ENCODE measurements at places on chromosomes 5 and 9. TPM values are rescaled to one million over a fixed set of nuclear protein-coding genes. Genes with fewer than 3 reads are reported as not detected.

DNA sequence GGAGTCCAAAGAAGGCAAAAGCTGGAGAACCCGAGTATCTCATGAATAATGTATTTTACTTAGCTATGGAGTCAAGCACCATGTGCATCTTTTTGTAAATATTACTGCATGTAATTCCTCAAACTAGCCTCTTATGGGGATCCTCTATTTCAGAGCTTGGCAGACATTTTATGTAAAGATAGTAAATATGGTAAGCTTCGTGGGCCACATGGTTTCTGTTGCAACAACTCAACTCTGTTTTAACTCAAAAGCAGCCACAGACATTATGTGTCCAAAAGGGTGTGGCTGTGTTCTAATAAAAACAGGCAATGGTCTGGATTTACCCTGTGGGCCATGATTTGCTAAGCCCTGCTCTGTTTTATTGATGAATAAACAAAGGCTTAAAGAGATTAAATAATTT, 17.3 kb downstream of the DAPK1 start:
- DNase-seq = no peak

GRCh38 chr9:20494035-20494434, 128.3 kb downstream of the MLLT3 start:
- DNase-seq = no peak

DNA sequence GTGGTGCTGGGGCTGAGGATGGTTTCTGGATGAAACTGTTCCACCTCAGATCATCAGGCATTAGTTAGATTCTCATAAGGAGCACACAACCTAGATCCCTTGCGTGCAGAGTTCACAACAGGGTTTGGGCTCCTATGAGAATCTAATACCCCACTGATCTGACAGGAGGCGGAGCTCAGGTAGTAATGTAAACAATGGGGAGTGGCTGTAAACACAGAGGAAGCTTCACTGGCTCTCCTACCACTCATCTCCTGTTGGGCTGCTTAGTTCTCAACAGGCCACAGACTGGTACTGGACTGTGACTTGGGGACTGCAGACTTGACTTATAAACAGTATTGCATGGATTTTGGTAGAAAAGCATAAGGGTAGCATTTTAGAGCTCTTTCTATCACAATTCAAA, 870.7 kb upstream of the CDH10 start:
- no peak for DNase-seq

- DNase-seq = no peak
Measured at GRCh38 chr5:123164054-123164453, 75.0 kb downstream of the PRDM6 start.

- no peak for DNase-seq
Measured at GRCh38 chr9:125651576-125652232, 55.3 kb downstream of the MAPKAP1 start.

- no peak for DNase-seq
Measured at GRCh38 chr9:20562051-20562450, 60.2 kb downstream of the MLLT3 start.

- no peak for DNase-seq
Measured at GRCh38 chr9:70403618-70404025, 10.8 kb downstream of the KLF9 start.

- DNase-seq = no peak
Measured at GRCh38 chr5:13212886-13213285, 731.6 kb downstream of the DNAH5 start.

- peak; percentile 73 for DNase-seq
Measured at GRCh38 chr5:150523472-150524350, 15.8 kb downstream of the NDST1 start.

The CER1 gene
- total RNA-seq = not detected

The FBXW5 gene
- 60.4 TPM for total RNA-seq

The C6 gene
- total RNA-seq = 2.5 TPM

The PCDHGA5 gene
- total RNA-seq = 0.11 TPM

All from HepG2 (cell line).